Activated naive CD8-positive, alpha-beta T cell treated with anti-CD3 and anti-CD28 coated beads for 36 hours (primary cell): ENCODE measurements at places on chromosomes 16 and 17. TPM values are rescaled to one million over a fixed set of nuclear protein-coding genes. Genes with fewer than 3 reads are reported as not detected.

Gene TMEM100
- not detected for total RNA-seq

Gene MPV17L
- total RNA-seq = 0.21 TPM

Gene VWA3A
- 0.22 TPM for total RNA-seq

Gene C1QTNF8
- not detected for total RNA-seq

Gene SEPTIN12
- total RNA-seq = not detected

Gene CREBBP
- 32.7 TPM for total RNA-seq

Gene FLYWCH2
- total RNA-seq = 18.0 TPM

Gene KRTAP9-2
- total RNA-seq = not detected

DNA sequence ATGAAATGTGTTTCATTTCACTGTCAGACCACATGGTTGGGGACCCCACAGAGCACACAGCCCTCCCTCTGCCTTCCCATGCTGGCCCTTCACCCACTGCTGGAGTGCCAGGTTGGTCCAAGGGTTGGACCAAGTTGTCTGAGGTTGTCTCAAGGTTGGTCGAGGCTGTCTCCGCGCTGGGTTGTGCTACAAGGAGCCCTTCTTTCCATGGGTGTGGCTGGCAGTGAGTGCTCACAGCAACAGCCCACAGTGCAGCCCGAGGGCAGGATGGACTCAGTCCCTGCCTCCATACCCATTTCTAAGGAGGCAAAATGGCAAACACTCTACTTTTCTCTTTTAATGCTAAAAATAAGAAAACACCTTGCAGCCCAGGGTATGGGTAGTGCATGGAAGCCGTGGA lies 35.8 kb upstream of the STH start:
- peaks cover 10% of the 10 kb centered on the region for H3K27me3 ChIP-seq
- no peak for DNase-seq
- H3K27ac ChIP-seq = no peak overlapping the region
- no peak overlapping the region for H3K4me3 ChIP-seq
- no peaks in the 10 kb centered on the region for H3K4me1 ChIP-seq
- no peaks in the 10 kb centered on the region for H3K36me3 ChIP-seq

DNA sequence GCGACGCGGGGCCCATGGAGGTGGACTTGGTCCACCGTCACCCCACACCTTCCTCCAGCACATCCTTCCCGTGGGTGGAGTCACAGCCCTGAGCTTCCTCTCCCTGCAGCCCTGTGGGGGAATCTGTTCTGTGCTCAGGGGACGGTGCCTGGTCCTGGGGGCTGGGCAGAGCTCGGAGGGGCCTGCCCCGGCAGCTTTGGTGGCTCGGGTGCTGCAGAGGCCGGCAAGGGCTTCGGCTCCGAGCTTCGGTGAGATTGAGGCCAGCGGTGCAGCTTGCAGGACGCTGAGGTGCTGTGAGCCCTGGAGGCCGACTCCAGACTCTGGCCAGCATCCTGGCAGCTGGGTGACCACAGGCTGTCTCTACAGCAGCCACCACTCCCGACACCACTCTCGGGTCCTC lies 36.4 kb downstream of the METRNL start:
- peaks cover 12% of the 10 kb centered on the region for H3K27me3 ChIP-seq
- peaks cover 13% of the 10 kb centered on the region for H3K4me1 ChIP-seq
- DNase-seq = no peak
- H3K27ac ChIP-seq = no peak overlapping the region

DNA sequence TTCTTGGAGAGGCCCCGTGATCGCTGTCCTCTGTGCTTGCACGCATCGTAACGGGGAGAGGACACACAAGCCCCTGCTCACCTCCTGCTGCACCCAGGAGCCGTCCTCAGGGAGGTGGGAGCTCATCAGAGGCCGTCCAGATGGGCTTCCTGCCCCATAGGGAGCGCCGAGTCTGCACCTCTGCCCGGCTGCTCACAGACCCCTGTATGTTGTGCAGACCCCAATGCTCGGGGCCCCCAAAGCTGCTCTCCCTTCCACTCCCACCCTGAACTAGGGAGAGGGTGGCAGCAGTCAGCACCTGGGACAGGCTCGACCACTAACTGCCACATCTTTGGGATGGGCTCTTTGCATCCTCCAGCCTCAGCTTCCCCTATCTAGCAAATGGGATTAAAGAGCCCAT lies 4.4 kb upstream of the ZNF469 start:
- peaks cover 7% of the 10 kb centered on the region for H3K27me3 ChIP-seq
- no peak overlapping the region for H3K27ac ChIP-seq
- no peak for DNase-seq
- H3K4me1 ChIP-seq = no peaks in the 10 kb centered on the region
- no peak overlapping the region for H3K4me3 ChIP-seq

DNA sequence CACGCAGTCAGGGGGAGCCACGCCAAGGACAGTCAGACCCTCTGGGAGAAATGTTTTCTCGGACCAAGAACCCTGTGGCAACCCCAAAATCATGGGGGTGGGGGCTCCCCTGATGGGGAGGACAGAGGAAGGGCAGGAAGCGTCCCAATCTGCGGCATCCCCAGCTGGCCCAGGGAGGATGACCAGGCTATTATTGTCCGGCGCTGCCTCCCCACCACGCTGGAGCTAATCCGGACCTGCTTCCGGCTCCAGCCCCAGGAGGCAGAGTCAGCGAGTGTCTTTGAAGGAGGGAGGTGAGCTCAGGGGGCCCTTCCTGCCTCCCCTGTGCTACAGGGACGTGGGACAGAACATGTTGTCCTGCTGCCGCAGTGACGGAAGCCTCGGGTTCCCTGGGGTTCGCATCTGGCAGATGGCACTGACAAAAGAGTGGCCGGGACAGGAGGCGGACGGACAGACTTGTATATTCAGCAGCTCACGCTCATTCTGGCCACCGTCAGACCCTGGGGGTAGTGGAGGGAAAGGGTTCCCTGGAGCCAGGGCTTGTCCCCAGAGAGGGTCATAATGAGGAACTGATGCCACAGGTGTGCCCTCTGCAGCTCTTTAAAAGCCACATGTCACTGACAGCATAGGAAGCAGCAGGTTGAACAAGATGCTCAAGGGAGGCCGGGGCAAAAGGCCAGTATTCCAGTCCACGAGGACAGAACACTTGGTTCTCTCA lies 54.3 kb upstream of the CDC42EP4 start:
- DNase-seq = no peak
- H3K4me3 ChIP-seq = no peak overlapping the region
- no peaks in the 10 kb centered on the region for H3K36me3 ChIP-seq

GRCh38 chr16:54493061-54493460 lies 206.5 kb upstream of the IRX3 start:
- DNase-seq = no peak
- peaks cover 3% of the 10 kb centered on the region for H3K27me3 ChIP-seq
- H3K27ac ChIP-seq = no peak overlapping the region
- H3K4me3 ChIP-seq = no peak overlapping the region
- no peaks in the 10 kb centered on the region for H3K36me3 ChIP-seq

GRCh38 chr16:87657621-87658192 lies 55.4 kb downstream of the JPH3 start:
- H3K27me3 ChIP-seq = peaks cover 7% of the 10 kb centered on the region
- no peaks in the 10 kb centered on the region for H3K36me3 ChIP-seq
- H3K4me3 ChIP-seq = no peak overlapping the region
- H3K4me1 ChIP-seq = no peaks in the 10 kb centered on the region
- DNase-seq = no peak
- H3K27ac ChIP-seq = no peak overlapping the region

GRCh38 chr17:77872714-77873499 lies 85.6 kb upstream of the TNRC6C start:
- H3K27me3 ChIP-seq = no peaks in the 10 kb centered on the region
- H3K4me3 ChIP-seq = no peak overlapping the region
- peaks cover 54% of the 10 kb centered on the region for H3K4me1 ChIP-seq
- DNase-seq = no peak

- DNase-seq = peak; percentile 50
- H3K27me3 ChIP-seq = peaks cover 33% of the 10 kb centered on the region
- peaks cover 2% of the 10 kb centered on the region for H3K36me3 ChIP-seq
Observed at GRCh38 chr16:2467528-2468232, 3.4 kb upstream of the NTN3 start.

GRCh38 chr17:67635681-67636080 lies 82.1 kb upstream of the NOL11 start:
- H3K36me3 ChIP-seq = peaks cover 5% of the 10 kb centered on the region
- no peak for DNase-seq
- no peak overlapping the region for H3K27ac ChIP-seq
